Epithelial cell of proximal tubule (primary cell): ENCODE measurements at places on chromosomes 5 and 9. TPM values are rescaled to one million over a fixed set of nuclear protein-coding genes. Genes with fewer than 3 reads are reported as not detected.

ADAMTS13 gene
- 0.22 and 0.75 TPM in 2 replicates for total RNA-seq

FAT2 gene
- under 0.01 and 0.07 TPM in 2 replicates for total RNA-seq

GARIN3 gene
- not detected in 2 replicates for total RNA-seq

- no peak for DNase-seq
These were observed 146.4 kb downstream of the GNAQ start for GRCh38 chr9:77885104-77885672.
